D341Med (cell line): ENCODE measurements at places on chromosomes 7 and 10.
A peak's percentile ranks its signal among the peaks of the same experiment; 100 is the strongest.

- DNase-seq, result no peak
These were observed 1.1 kb upstream of the ZNF503 start for GRCh38 chr10:75402486-75403143.

DNA sequence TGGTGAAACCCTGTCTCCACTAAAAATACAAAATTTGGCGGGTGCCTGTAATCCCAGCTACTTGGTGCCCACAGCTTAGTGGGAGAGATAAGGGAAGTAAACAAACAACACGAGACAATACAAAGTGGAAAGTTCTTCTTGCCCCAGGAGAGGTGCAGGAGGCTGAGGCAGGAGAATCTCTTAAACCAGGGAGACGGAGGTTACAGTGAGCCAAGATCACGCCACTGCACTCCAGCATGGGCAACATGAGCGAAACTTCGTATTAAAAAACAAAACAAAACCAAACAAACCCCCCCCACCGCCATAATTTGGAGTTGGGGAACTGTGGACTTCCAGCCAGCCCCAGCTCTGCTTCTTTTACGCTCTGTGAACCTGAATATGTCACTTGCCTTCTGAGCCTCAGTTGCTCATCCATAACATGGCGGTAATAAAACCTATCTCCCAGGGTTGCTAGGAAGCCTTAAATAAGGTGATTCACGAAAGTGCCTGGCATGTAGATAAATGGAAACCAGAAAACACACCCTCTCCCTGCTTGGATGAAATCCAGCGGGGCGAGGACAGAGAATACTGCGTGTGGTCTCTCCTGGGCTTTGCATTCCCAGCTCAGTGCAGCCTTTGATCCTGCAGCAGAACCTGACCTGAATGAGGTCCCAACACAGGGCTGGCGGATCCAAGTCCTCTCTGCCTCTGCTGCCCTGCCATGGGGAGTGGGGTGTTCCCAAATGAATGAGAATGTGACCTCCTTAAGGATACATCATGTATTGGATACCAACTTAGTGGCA is 10.2 kb downstream of the MLXIPL start:
- DNase-seq, result no peak

GRCh38 chr10:77531441-77532001 is 106.1 kb downstream of the KCNMA1 start:
- DNase-seq, result peak; percentile 52

DNA sequence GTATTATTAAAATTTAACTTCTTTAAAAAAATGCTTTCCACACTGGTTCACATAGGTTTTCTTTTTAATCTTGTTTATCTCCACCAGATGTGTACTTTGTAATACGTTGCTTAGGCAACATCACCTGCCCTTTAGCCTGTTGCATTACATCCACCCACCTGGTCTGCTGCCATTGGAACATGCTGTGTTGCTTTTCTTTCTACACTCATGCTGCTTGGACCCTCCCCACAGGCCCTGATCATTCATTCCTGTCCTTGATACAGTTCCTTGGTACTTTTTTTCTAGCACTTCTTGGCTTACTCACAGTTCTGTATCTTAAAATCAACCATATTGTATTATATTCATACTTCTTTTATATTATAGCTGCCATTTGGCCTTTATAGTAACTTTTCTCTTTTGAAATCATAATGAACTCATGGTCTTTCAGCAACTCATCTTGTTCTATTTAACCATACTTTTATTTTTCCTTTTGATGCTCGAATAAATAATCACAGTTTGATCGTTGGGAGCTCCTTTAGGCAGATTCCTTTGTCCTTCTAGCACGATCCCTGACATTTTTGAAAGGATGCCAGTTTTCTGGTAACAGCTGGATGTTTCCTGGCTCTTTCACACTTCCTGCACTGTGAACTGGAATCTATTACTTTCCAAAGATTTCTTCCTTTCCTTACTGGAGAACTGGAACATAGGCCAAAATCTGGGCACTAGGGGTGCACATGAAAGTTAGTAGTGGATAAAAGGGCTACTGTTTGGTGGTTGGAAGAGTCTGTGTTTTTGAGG is 125.1 kb downstream of the CDK14 start:
- no peak for DNase-seq

- DNase-seq, result no peak
These were observed 50.8 kb upstream of the KLF6 start for GRCh38 chr10:3835770-3836169.

DNA sequence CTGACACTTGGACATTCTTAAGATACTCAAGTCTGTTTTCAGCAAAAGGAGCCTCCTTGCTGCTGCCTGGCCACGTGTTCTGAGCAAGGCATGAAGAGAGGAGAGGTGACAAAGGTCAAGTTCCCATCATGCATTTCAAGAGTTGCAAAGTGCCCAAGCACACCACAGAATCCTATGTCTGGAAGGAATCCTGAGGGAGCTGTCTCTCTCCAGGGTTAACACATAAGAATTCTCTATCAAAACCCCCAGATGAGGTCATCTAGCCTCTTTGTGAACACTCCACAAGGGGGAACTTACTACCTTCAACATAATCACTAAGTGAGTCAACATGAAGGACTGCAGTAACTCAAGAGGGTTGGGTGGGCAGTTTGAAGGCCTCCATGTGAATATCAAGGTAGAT is 155.5 kb downstream of the RNF216 start:
- DNase-seq, result no peak

DNA sequence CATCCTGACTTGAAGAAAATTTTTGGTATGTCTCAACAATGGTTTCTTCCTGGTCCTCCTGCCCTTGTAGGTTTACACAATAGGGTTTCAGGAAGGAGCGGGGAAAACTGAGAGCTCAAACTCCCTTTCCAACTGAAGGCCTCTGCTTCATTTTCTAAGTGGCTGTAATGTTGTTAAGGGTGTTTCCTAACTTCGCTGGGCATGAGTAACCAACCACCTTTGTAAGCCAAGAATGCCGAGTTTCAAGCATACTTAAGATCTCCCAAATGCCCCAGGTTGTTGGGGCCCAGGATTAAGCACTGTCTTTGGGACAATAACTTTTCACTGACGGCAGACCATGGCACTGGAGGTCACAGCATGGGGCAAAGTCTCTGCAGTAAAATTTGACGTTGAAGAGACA is 33.6 kb upstream of the DRGX start:
- no peak for DNase-seq

GRCh38 chr7:19118636-19119371 is 1.4 kb upstream of the TWIST1 start:
- DNase-seq, result no peak

DNA sequence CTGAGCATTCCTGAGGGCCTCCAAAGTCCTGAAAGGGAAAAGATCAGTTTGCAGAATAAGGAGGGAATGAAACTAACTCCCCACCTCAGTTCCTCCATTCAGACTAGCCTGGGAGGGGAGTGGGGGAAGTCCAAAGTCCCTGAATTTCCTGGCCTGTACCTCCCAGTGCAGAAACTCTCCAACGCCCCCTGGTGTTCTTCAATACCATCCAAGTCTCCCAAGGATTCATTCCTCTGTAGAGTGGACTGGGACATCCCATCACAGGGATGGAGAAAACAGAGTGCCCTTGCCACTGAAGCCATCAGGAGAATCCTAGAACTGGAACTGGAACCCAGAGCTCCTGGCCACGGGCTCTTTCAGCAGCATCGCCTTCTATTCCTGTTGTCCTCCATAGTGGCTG is 1.6 kb upstream of the COL13A1 start:
- DNase-seq, result peak; percentile 35

- DNase-seq, result no peak
These were observed 25.5 kb downstream of the ZNF713 start for GRCh38 chr7:55912748-55913158.

- DNase-seq, result no peak
These were observed 74.2 kb upstream of the CYTH3 start for GRCh38 chr7:6346581-6346980.

- DNase-seq, result no peak
These were observed 75.2 kb downstream of the TNS3 start for GRCh38 chr7:47506382-47507339.

DNA sequence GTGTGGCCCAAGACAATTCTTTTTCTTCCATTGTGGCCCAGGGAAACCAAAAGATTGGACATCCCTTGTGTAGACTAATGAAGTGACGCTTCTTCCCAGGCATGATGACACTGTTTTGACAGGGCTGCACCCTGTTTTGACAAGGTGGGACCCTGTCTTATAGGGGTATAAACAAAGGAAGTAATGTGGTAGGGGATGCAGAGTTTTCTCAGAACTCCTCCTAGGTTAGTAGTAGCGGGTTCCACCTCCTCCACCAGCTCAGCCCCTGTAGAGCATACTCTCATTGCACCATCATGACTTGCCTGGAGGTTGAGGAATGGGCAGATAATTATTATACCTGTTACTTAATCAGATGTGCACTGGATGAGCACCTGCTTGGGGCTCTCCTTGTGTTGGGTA is 123.1 kb downstream of the CCNY start:
- no peak for DNase-seq

DNA sequence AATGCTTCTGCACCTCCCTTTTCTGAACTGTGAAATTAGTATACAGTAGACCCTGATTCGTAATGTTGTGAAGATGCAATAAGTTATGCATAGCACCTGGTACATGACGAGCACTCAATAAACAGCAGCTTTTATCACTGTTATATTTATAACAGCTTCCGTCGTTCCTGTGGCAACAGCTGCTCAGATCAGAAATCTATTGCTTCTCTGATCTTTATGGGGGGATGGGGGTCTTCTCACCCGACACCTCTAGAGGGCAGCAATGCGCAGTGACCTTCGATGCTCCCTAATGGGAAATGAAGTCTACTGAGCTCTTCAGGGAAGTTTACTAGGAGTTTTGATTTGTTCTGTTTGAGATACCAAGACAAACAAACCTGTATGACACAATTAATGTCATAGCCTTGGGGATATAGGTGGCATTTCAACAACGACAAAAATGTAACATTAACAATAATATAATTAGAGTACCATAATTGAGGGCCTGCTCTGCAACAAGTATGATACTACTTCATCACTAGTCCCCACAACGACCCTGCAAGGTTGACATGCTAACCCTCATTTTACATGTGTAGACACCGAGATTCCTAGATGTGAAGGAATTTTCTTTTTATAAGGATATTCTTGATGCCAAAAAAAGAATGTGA is 289.6 kb downstream of the SFMBT2 start:
- DNase-seq, result peak; percentile 47

DNA sequence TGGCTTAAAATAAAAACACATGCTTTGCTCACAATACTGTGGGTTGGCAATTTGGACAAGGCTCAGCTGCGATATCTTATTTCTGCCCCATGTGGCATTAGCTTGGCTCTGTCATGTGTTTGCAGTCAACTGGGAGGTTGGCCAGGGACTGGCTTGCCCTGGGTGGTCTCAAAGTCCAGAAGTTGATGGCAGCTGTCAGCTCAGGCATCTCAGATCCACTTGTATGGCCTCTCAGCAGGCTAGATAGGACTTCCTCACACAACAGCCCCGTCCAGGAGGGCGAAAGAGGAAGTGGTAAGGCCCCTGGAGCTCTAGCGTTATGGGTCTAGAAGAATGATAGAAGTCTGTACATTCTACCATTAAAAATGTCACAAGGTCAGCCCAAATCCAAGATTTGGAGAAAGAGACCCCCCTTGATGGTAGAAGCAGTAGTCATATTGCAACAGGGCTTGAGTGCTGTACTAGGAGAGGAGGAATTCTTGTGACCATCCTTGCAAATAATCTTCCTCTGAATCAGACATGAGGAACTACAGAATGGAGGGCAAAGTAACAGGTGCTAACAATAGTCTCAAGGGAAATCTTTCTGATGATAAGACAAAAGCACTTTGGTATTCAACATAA is 166.2 kb downstream of the FAM107B start:
- no peak for DNase-seq

GRCh38 chr10:35569111-35569707 is 35.9 kb upstream of the GJD4 start:
- DNase-seq, result no peak

DNA sequence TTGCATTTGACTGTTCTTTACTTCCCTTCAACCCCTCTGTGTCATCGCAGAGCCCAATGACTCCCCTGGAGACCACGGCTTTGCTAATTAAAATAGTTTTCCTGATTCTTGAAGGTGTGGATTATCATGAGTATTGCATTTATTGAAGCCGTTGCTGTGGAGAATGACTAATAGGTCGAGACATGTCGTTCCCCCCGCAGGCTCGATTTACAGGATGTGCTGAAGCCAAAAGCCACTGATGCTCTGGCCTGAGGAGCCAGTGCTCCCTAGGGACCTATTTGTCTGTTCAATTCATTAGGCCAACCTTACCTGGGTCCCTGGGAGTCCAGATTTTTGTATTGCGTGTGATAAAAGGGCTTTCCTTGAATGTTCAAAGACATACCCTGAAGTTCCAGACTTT is 102.3 kb downstream of the NPTX2 start:
- DNase-seq, result no peak

DNA sequence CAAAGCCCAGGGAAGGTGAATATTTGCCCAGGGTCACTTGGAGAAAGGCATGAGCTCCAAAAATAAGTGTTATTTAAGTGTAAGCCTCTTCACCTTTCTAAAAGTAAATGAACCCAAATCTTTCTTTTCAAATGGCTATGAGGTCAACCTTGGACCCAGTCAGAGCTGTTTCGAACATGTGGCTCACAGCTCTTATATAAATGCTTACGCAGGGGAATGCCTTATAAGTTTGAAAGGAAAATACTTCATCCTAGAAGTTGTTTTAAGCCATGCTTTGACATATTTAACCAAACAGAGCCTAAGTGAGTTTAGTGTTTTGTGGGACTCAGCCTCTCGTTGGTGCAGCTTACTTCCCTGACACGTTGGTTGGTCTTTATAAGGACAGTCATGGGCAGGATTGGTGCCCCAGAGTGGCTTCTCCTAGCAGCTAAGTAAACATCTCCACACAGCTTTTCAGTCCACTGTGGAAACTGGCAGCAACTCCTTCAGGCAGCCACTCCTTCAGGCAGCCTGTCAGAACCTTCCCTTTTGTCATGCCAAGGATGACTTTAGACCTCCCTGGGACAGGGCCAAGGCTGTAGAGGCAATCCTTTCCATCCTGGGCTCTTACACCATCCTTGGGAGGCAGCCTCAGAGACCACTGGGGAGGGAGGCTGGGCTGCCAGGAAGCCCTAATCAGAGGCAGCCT is 43.6 kb downstream of the MINDY4 start:
- no peak for DNase-seq

DNA sequence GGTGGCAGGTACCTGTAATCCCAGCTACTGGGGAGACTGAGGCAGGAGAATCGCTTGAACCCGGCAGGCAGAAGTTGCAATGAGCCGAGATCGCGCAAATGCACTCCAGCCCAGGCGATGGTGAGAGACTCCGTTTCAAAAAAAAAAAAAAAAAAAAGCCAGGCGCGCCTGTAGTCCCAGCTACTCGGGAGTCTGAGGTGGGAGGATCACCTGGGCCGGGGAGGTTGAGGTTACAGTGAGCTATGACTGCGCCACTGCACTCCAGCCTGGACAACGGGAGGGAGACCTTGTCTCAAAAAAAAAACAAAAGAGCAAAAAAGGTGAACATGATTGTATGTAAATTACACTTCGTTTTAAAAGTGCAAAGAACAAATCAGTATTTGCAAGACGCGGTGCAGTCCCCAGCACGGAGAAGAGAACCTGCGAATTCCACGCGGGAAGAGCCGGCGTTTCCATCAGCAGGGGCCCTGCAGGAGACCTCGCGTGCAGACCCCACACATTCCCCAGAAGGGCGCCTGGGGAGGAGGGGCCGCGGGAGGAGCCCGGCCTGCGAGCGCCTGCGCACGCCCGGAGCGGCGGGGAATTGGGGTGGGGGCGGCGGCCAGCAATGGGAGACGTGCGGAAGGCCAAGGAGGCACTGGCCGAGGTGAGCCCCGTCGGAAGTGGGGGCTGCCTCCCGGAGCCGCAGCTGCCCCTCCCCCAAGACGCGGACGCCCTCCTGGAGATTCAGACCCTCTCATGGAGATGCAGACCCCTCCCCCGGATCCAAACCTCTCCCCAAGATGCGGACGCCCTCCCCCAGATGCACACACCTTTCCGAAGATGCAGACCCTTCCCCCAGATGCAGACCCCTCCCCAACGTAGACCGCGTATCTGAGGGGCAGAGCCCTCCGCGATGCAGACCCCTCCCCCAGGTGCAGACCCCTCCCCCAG is 16.7 kb upstream of the SUN1 start:
- DNase-seq, result peak; percentile 64
